NCI-H1092 treated with DMSO at 0.1 percent for 48 hours (cell line): ENCODE measurements at places on chromosomes 6 and 20.

GRCh38 chr20:24631173-24631505, 161.7 kb downstream of the SYNDIG1 start:
- DNase-seq = no peak

- no peak for DNase-seq
Observed at GRCh38 chr6:161256407-161256806, 17.5 kb downstream of the AGPAT4 start.

GRCh38 chr6:33957892-33958525, 154.2 kb upstream of the MLN start:
- DNase-seq = no peak

DNA sequence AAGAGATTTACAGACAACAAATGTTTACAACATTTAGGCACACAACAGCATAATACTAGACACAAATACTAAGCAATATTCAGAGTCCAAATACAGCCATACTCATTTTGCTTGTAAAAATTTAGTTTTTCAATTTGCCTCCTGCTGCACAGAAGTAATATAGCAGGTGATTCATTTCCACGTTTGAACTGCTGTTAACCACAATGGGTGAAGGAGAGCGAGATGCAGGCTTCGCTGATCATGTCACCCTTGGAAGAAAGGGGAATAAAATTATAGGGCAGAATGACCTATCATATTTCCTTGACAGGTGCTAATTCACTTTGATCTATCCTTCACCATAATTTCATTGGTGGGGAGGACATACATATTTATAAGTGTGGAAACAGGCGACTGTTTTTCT, 643.8 kb upstream of the AGPAT4 start:
- peak; percentile 61 for DNase-seq

DNA sequence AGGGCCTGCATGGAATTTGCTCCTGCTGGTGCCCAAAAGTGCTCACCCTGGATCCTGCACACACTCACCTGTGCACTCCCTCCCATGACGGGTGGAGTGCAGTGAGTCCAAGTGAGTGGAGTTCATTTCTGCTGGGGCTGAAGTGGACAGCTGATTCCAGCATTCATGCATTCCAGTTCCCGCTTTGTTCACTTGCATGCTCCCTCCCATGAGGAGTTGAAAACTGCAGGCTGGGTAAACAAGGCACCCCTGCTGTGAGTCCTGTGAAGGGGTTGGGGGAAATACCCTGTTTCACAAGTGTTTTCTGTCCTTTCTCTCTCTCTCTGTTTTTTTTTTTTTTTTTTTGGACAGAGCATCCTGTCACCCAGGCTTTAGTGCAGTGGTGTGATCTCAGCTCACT, 454.1 kb upstream of the NOX3 start:
- no peak for DNase-seq

GRCh38 chr6:32045811-32046449, 7.7 kb downstream of the CYP21A2 start:
- DNase-seq = no peak

DNA sequence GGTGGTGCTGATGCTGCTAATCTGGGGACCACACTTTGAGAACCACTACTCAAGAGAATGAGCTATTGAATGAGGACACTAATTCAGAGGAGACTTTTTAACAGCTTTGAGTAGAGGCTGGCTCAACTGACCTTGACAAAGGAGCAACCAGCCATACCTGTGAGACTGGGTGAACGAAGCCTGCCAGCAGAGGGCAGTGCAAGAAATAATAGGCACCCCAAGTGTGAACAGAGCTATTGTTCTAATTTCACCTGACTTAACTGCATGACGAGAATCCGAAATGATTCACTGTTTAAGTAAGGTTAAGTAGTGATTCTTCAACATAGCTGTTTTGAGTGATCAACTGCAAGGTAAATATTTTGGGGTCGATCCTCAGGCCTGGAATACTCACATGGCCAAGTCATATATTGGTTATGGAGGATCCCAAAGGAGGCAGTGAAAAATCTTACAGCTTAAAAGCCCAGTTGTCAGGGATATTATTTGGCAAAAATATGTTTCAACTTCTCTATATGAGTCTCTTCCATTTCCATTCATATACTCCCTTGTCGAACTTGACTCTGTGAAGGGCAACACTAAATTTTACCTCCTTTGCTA, 550.5 kb upstream of the MARCKS start:
- DNase-seq = peak; percentile 5
